ENCODE measurements at places on chromosomes 2 and 18. TPM values are rescaled to one million over a fixed set of nuclear protein-coding genes. Genes with fewer than 3 reads are reported as not detected.

GRCh38 chr2:23601301-23601965, 216.5 kb downstream of the KLHL29 start:
- H3K27ac ChIP-seq: peak overlapping the region; percentile 68
- no peaks in the 10 kb centered on the region for H3K4me1 ChIP-seq
- no peak for DNase-seq
- H3K4me3 ChIP-seq: no peak overlapping the region
- no peaks in the 10 kb centered on the region for H3K27me3 ChIP-seq
- H3K36me3 ChIP-seq: no peaks in the 10 kb centered on the region

DNA sequence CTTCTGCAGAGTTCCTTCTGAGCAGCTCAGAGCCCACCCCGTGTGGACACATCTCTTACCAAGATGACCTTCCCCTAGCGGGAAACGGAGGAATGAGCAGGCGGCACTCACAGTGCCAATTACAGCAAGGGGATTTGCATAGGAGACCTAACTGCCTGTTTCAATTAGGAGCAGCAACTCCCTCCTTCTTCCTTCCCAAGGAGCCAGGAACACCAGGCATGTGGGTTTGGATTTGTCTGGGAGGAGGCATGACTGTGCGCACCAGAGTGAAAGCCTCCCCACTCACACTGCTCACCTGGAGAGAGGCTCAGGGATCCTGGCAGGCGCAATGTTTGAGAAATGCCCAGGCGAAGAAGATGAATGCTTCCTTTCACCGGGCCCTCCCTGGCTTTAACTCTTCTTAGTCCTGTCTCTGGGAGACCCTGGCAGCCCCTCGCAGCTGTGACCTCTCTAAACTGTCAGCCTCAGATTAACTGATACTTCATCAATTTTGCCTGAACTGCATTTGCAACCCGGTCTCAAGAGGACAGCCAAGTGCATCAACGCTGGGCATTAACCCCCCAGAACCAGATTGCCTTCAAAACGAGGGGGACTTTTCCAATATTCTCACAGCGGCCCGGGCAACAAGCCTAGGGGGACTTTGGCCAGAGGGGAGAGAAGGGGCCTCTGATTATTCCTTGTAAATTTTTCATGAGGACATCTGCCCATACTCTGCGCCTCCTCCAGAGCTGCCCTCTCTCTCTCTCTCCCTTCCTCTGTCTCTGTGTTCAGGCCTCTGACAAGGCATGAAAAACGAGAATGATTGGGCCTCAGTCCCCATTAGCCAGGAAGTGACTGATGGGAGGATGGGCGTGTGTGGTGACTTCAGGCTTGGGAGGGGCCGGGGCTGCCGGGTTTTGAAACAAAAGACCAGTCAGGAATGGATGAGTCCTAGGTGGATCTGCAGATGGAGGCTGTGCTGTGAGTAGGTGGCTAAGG, 93.8 kb downstream of the CMPK2 start:
- no peaks in the 10 kb centered on the region for H3K27me3 ChIP-seq
- no peaks in the 10 kb centered on the region for H3K36me3 ChIP-seq
- DNase-seq: peak; percentile 50
- H3K4me3 ChIP-seq: no peak overlapping the region
- H3K27ac ChIP-seq: peak overlapping the region; percentile 32

Gene TLX2
- total RNA-seq: not detected

Gene FAM161A
- total RNA-seq: 6.5 TPM

DNA sequence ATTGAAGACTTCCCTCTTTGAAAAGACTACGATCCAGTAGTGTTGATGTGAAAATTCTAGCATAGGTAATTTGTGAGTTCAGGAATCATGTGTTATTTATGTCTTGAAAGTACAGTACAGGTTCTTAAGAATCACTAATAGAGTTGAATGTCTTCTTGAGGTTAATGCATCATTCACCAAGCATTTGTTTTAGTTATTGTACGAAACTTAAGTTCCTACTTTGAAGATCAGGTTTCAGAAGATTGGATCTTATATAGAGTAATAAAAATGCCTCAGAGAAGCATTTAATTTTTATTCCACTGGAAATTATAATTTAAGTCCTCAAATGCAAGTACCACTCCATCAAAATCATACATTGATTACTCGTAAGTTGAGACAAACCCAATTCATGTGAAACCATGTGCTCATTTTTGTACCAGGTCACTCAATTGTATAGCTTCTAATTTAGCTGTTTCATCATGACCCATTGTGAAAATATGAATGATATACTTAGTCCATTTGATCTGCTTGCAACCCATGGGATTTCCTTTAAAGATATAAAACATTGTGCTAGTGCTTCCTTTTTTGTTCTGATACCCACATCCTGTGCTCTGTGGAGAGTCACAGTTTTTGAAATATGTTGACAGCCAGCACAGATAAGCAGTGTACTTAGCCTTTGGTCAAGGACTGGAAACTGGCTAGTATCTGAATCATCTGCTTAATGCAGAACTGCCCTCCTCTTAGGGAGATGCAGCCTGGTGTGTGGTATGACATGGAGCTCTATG, 22.5 kb upstream of the RAB27B start:
- no peaks in the 10 kb centered on the region for H3K27me3 ChIP-seq
- no peaks in the 10 kb centered on the region for H3K36me3 ChIP-seq
- peaks cover 5% of the 10 kb centered on the region for H3K4me1 ChIP-seq
- no peak overlapping the region for H3K27ac ChIP-seq

GRCh38 chr2:132419941-132420340, 3.3 kb downstream of the GPR39 start:
- H3K36me3 ChIP-seq: no peaks in the 10 kb centered on the region
- no peaks in the 10 kb centered on the region for H3K27me3 ChIP-seq
- no peak for DNase-seq

Gene CNDP1
- total RNA-seq: not detected

DNA sequence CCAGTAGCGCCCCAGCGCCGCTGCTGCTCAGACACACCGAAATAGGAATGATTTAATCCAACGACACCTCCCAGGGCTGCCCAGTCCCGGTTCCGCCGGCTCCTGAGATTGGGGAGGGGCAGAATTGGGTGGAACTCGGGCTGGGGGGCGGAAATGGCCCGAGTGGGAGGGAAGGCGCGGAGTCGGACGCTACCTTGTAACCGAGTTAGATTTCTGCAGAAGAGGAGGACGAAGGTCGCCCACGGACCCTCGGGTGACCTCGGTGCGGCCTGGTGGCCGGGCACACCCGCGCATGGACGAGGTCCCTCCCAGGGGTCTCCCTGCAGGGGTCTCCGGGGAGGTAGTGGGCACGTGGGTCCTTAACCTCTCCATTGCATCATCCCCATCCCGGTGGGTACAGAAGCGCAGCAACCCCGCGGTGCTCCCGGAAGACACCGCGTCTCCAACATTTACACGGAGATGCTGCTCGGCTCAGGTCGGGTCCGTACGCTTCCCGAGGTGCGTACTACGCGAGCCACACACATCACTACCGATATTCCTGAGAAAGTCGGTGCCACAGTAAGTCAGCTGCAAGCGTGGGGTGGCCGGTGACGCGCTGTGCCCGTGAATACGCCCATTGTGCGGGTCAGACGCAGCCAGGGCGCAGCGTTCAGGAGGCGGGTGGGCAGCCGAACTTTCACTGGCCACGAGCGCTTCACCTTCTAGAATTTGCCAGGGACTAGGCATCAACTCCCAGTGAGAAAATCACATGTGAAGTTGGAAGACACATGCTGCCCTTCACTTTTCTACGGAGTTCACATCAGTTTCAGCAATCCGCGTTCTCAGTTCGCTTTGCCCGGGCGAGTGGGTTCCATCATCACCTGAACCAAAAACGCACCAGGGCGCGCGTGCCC, 3.0 kb downstream of the ZNF516 start:
- H3K36me3 ChIP-seq: no peaks in the 10 kb centered on the region
- H3K27me3 ChIP-seq: no peaks in the 10 kb centered on the region
- peaks cover 30% of the 10 kb centered on the region for H3K4me1 ChIP-seq
- H3K4me3 ChIP-seq: peak overlapping the region; percentile 73

GRCh38 chr2:61938511-61938910, 33.0 kb downstream of the COMMD1 start:
- H3K27me3 ChIP-seq: no peaks in the 10 kb centered on the region
- H3K27ac ChIP-seq: no peak overlapping the region
- H3K4me1 ChIP-seq: peaks cover 4% of the 10 kb centered on the region
- H3K4me3 ChIP-seq: no peak overlapping the region

- H3K4me1 ChIP-seq: peaks cover 10% of the 10 kb centered on the region
- H3K27ac ChIP-seq: peak within 1 kb of the TSS; percentile 76
- H3K27me3 ChIP-seq: no peaks in the 10 kb centered on the region
- H3K36me3 ChIP-seq: no peaks in the 10 kb centered on the region
Measured at GRCh38 chr2:128027801-128028667, at the start of gene SAP130. TSS of gene SAP130 (minus strand) at chr2:128028059. CDS start at chr2:128026292, 1,767 bp downstream.

DNA sequence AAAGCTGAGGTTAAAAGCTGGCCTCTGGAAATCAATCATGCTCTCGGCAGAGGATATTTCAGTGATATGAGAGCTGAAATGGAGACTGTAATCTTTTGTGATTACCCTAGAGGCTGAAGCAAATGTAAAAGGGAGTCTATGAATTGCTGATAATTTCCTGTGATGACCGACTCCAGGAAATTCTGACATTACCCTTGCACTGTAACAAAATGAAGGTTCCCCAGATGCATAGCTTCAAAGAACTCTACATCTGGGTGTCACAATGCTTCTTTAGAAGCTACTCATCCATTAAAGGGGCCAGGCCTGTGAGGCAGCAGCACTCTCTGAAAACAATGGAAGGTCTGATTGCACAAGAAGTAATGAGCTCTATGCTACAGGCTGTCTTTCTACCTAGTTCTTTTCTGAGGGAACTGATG, 268.2 kb upstream of the SESTD1 start:
- no peak for DNase-seq
- no peaks in the 10 kb centered on the region for H3K36me3 ChIP-seq
- no peak overlapping the region for H3K4me3 ChIP-seq
- no peak overlapping the region for H3K27ac ChIP-seq
- H3K27me3 ChIP-seq: no peaks in the 10 kb centered on the region
- no peaks in the 10 kb centered on the region for H3K4me1 ChIP-seq

Gene TBR1
- total RNA-seq: not detected

Gene NT5C1B
- total RNA-seq: not detected

DNA sequence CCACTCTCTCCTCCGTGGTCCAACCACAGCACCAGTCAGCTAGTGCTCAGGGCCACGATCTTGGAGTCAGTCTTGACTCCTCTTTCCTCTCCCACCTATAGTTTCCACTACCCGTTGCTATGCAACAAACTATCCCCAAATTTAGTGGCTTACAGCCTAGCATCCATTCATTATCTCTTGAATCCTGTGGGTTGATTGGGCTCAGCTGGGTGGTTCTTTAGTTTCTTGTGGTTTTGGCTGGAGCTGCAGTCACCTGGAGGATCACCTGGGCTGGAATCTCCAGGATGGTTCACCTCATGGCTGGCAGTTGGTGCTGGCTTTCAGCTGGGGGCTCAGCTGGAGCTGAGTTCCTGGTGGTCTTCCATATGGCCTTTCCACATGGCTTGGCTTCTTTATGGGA, 149.9 kb downstream of the ASB1 start:
- DNase-seq: no peak
- H3K27ac ChIP-seq: no peak overlapping the region
- no peaks in the 10 kb centered on the region for H3K4me1 ChIP-seq
- no peaks in the 10 kb centered on the region for H3K36me3 ChIP-seq
- no peak overlapping the region for H3K4me3 ChIP-seq

Gene MRO
- total RNA-seq: 3.1 TPM

DNA sequence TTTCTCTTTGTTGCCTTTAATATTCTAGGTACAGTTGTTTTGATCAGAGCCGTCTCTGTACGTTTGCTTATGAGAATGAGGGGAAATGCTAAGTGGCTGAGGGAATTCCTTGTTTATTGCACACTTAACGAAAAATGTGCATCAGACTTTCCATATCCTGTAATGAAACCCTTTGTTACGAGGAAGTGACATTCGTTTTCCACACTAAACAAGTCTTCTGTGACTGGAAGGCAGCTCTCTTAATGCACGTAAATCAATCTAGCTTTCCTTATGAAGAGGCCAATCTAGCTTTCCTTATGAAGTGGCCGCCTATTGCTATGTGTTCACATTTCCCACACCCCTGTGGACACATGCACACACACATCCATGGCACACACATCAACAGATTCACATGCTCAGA, 186.2 kb downstream of the SNTG2 start:
- no peak for DNase-seq
- H3K4me3 ChIP-seq: no peak overlapping the region
- H3K36me3 ChIP-seq: no peaks in the 10 kb centered on the region
- H3K27ac ChIP-seq: peak overlapping the region; percentile 40
- H3K27me3 ChIP-seq: no peaks in the 10 kb centered on the region

GRCh38 chr2:181657379-181657778, 474 bp upstream of the CERKL start:
- peaks cover 38% of the 10 kb centered on the region for H3K27me3 ChIP-seq
- H3K27ac ChIP-seq: no peak overlapping the region
- DNase-seq: no peak

Gene MAP4K3
- 65.1 TPM for total RNA-seq

GRCh38 chr2:214837466-214837865, 28.0 kb upstream of the BARD1 start:
- no peaks in the 10 kb centered on the region for H3K4me1 ChIP-seq
- no peaks in the 10 kb centered on the region for H3K27me3 ChIP-seq
- no peaks in the 10 kb centered on the region for H3K36me3 ChIP-seq
- DNase-seq: no peak

GRCh38 chr2:218397820-218398436, 1.7 kb upstream of the CTDSP1 start:
- H3K4me3 ChIP-seq: peak overlapping the region; percentile 94
- H3K4me1 ChIP-seq: peaks cover 23% of the 10 kb centered on the region
- DNase-seq: peak; percentile 93
- H3K27me3 ChIP-seq: no peaks in the 10 kb centered on the region
- no peaks in the 10 kb centered on the region for H3K36me3 ChIP-seq

DNA sequence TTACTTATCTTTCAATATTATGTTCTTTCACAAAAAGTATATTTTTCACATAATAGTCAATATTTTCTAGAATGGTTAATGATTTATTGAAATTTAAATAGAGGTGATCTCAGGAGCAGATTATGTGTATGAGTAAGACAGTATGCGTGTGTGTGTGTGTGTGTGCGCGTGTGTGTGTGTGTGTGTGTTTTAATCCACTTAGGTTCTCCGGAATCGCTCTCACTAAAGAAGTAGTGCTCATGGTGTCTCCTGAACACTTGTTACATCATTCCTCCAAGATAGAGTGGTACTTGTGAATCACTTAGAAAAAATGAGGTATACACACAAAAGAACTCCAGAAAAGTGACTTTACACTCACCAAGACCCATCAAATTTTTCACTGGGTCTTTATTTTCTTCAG, 91.0 kb upstream of the KCNH7 start:
- H3K27me3 ChIP-seq: no peaks in the 10 kb centered on the region
- H3K4me3 ChIP-seq: no peak overlapping the region
- DNase-seq: no peak

GRCh38 chr18:25503567-25504081, 151.7 kb upstream of the ZNF521 start:
- peak; percentile 77 for DNase-seq
- H3K4me1 ChIP-seq: no peaks in the 10 kb centered on the region
- peaks cover 4% of the 10 kb centered on the region for H3K27me3 ChIP-seq
- H3K36me3 ChIP-seq: no peaks in the 10 kb centered on the region
- H3K27ac ChIP-seq: no peak overlapping the region

Data from hepatocyte (in vitro differentiated cells).